ENCODE measurements at places on chromosomes 16 and 17.
A peak's percentile ranks its signal among the peaks of the same experiment; 100 is the strongest.

DNA sequence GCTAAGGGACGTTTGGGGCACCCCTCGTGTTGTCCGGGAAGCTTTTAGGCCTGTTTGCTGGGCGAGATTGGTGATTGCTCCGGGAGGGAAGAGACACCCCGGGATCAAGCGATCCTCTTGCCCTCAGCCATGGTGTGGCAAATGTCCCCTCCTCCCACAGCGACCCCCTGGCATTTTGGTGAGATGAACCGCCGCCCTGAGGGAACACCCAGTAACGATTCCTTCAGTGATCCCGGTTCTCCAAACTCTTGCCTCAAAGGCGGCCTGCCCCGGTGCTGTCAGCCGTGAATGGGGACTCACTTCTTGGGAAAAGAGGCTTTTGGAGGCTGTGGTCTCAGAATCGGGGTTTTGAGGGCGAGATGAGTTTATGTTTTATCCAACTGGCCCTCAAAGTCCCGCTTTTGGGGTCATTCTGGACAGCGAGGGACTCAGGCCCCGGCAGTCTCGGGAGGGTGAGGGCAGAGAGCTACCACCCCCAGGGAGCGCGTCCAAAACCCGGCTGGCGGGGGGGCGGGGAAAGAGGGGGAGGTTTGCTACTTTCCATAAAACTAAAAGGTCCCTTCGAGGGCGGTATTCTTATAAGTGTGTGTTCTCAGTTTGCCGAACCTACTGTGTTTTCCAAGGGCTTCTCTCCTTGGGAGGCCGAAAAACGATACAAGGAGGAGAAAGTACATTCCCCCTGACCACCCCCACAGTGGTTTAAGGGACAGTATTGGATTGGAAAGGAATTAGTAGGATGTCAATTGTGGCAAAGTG is 232.7 kb downstream of the MRTFB start:
- DNase-seq: no peak

- no peak for DNase-seq
These were observed 57.4 kb downstream of the SHISA6 start for GRCh38 chr17:11298401-11298800.

DNA sequence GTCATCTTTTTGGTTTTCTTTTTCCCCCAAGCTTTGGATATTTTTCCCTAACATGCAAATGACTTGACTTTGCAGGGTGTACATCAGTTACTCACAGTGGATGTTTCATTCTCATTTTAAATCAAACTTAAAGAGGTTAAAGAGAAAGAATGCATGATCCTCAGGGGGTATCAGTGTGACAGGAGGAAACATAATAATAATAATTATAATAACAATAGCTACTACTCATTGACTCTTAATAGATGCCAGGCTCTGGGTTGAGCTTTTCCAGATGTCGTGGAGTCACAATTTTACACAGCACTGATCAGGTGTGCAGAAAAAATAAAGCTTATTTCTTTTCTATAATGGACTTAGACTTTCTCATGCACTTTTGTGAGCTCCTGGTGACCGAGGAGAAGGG is 157.2 kb upstream of the CACNG3 start:
- DNase-seq: no peak

DNA sequence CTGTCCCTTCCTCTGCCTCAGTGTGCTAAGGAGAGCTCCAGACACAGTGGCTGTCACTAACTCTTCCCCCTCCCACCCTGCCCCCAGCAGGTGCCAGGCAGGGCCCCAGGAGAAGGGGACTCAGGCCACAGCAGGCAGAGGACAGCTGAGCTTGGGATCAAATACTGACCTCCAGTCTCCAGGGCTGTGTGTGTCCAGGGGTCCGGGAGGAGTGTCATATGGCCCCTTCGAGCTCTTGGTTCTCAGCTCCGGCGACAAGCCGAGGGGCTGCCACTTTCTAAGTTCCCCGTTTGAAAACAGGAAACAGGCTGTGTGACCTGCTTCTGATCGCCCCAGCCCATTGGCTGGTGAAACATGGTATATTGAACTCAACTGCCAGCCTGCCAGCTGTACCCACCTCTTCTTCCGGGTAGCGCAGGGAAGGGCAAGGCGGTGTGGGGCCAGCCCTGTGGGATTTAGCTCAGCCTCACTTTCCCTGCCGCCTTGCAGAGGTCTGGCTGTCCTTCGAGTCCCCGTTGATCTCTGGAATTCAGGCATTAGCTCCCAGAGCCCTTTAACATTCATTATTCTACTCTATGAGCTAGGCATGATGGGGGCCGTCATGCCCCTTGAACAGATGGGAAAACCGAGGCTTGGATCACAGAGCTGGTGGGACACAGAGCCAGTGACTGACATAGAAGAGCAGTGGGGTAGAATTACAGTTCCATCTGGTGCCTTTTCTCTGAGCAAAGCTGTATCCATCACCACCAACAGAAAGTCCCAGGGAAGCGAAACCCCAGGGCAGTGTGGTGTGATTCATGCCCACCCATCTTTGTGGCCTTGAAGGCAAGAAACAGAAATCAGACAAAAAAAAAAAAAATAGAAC is at the start of gene SNX20:
TSS of gene SNX20 (minus strand) at position 292 of the 865 bp plus-strand sequence. CDS start 3,786 bp downstream, outside the sequence.
- no peak for DNase-seq

DNA sequence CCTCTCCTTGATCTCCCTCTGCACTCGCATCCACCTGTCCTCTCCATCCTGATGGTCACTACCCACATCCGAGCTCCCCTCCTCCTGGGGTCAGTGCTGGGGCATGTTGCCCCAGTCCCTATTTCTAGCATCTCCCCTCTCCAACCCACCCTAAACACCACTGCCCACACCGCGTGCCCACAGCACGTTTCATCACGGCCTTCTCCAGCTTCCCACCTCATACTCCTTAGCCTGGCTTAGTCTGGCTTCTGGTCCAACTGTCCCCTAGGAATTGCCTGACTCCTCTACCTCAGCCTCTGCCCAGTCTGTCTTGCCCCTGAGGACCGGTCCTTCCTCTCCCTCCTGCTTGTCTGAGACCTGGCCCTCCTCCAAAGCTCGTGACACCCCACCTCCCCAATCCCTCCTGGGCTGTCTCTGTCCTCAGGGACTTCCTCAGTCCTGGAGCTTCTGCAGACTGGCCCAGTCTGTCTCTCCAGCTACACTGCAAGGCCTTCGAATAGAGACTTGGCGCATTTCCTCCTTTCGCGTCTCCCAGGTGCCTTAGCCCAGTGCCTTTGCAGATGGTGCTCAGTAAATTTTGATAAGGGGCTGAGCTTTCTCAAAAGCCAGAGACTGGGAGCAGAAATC is 4.9 kb downstream of the ALOX15 start:
- DNase-seq: no peak

- DNase-seq: no peak
These were observed at the start of gene SLC38A8 for GRCh38 chr16:84042308-84042878. SLC38A8 (minus strand) TSS chr16:84042795; CDS start chr16:84042157, 638 bp downstream.

DNA sequence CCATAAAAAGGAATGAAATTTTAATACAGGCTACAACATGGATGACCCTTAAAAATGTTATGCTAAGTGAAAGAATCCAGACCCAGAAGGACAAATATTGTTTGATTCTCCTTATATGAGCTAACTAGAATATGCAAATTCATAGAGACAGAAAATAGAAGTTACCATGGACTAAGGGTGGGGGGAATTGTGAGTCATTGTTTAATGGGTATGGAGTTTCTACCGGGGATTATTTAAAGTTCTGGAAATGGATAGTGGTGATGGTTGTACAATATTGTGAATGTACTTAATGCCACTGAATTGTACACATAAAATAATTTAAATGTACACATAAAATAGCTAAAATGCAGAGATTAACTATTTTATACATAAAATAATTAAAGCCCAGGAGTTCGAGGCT is 9.2 kb upstream of the MYO18A start:
- no peak for DNase-seq

DNA sequence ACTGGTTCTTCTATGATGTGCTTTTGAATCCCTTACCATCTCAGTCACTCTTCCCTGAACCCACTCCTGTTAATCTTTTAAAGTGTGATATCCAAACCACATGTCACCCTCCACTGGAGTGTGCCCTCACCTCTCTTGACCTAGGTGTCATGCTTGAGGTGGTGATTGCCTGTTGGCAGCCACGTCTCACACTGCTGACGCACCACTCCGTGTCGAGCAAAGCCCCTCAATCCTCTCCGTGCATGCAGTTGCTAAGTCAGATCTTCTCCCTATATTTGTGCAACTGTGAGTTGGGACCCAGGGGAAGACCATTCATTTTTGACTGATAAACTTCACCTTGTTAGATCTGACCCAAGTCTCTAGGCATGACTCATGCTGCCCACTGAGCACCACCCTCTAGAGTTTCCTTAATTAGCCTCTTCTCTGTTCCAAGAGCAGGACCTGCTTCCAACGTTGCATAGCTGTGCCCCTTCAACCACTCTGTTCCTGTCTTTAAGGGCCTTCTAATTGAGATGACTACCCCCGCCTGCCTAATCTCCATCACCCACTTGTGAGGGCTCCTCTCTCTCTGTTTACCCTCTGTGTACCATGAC is 2.7 kb downstream of the MYH13 start:
- no peak for DNase-seq

DNA sequence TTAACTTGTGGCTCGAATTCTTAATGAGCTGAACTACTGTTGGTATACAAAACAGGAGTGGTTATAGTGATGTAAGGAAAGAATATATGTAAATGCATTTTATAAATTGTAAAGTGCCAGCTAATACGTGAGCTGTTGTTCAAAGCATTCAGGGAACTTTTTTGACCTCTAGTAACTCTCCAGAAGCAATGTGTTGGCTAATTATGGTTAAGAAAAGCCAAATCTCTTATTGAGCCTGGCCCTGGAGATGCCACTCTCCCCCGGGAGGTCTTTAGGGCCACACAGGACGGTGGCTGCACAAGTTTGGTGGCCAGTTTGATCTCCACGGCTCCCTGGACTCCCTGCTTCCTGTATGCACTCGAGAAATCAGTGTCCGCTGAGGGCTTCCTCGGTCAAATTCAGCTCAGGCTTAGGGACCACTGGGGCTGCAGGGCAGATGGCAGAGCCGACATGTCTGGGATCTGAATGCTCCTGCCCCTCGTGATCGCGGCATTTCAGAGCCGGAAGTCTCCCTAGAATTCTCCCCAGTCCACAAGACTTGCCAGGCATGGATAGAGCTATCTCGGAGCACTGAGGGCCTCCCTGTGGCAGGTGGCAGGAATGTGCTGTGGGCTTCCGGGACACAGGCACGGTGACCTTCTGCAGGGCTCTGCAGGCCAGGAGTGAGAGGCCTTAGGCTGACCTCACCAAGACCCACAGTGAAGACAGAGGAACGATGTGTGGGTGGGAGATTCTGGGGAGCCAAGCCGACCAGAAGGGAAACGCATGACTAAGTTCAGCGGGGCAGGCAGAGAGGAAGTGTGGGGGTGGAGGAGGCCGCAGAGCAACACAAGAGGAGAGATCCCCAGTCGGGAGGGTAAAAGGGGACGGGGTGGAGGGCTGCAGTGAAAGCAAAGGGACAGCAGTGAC is 18.6 kb upstream of the PITPNM3 start:
- DNase-seq: no peak

GRCh38 chr17:76736349-76737081 is 616 bp downstream of the SRSF2 start:
- DNase-seq: peak; percentile 66

- DNase-seq: no peak
These were observed 1.6 kb downstream of the PECAM1 start for GRCh38 chr17:64388961-64389565.

DNA sequence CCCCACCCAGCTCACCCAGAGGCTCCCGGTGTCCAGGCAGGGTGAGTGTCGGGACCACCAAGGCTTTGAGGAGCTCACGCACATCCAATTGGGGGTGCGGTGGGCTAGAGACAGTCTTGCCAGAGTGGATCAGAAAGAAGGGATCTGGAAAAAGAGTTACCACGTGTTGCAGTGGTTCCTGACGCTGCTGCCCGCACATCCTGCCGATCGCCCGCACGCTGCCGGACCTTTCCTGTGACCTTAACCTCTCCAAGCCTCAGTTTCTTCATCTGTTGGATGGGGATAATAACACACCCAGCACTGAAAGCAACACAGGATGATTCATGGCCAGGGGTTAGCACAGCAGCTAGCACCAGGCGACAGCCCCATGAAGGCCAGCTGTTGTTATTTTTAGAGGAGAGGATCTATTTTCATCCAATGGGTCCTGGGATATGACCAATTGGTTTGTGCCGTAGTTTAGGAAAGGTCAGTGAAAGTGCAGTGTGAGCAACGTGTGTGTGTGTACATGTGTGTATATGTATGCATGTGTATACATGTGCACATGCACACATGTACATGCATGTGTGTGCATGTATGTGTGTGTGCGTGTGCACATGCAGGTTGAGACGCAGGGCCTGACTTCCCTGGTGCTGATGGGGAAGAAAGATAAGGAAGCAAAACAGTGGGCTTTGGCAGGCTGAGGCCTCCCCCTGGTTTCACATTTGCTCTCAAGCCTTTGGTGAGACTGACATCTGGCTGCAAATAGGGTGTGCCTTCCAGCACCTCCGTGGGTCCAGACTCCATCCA is 2.5 kb downstream of the ITGAX start:
- DNase-seq: no peak

DNA sequence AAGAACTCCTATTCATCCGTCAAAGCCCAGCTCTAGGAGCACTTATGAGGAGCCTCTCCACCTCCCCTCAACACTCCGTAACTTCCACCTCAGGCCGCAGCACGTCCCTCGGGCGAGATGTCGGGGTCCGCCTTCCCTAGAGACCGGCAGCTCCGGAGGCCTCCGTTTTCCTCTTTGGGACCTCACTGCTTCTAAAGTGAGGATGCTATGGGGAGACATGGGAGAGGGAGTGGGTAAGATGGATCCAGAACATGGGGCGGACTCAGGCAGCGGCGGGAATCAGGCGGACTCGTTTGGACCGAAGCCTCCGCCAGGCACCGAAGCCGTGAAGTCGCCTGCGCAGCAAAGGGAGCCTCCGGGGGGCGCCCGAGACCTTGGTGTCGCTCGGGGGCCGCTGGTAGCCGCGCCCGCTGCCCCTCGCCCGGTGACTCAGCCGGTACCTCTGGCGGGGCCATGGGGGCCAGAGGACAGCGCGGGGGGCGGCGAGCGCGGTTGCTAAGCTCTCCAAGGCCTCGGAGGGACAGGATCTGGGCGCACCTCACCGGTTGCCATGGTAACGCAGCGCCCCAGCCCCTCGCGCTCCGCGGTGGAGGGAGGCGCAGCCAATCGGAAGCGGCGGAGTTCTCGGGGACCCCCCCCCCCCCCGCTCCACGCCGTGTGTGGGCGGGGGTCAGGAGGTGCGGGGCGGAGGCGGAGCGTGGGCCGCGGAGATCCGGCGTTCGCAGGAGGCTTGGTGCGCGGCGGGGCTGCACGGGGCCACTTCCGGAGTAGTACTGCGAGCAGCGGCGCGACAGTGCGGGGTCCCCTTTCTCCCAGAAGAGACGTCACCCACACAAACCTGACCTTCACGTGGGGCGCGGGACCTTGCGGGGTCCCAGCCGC is 1.3 kb upstream of the HIC1 start:
- peak; percentile 64 for DNase-seq

DNA sequence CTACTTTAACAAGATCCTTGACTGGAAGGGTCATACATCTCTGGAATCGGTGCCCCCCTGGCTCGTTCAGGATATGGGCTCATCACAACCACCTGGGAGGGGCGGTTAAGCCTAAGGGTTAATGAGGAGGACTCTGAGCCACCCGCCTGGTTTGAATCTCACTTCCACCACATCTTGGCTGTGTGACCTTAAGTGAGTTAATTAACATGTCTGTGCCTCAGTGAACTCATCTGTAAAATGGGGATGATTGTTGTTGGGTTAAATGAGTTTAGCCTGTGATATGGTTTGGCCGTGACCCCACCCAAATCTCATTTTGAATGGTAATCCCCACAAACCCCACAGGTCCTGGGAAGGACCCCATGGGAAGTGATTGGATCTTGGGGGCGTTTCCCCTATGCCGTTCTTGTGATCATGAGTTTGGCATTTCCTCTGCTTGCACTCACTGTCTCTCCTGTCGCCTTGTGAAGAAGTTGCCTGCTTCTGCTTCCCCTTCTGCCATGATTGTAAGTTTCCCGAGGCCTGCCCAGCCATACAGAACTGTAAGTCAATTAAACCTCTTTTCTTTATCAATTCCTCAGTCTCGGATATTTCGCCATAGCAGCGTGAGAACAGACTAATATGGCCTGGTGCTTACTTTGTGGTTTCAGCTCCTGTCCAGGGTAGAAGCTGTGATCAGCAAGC is 214.0 kb upstream of the CIBAR2 start:
- no peak for DNase-seq
